ENCODE measurements at places on chromosomes 5 and 9.

DNA sequence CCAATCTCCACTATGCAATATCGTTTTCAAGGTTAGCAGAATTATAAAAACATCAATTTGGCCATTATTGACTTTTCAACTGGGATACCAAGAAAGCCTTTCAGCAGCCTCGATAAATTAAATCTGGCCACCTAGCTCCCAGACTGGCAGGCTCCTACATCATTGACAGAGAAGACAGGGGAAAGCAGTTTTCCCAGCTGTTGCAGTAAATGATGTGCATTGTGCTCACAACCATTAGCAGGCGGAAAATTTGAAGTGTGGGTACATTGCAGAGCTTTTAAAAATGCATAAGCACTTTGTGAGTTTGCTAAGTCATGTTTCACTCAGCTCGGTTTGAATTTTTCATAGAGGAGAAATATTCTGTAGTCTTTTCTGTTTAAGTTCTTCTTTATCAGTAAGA is 297.9 kb downstream of the KCTD16 start:
- no peak for DNase-seq

DNA sequence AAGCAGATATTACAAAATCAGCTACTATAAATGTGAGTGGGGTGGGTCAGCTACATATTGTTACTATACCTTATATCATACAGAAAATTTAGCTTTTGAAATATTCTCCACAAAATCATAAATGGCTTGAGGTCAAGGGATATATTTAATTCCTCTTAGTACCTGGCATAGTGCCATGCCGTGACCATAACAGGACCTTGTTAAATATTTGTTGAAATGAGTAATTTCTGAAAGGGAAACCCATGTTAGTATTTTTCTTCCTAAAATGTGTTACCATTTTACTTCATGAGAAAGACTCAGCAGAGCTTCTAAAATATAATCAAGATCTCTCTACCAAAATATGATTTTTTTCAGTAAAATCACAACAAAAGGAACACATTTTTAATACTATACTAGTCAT is 14.8 kb downstream of the ATP10B start:
- no peak for DNase-seq

DNA sequence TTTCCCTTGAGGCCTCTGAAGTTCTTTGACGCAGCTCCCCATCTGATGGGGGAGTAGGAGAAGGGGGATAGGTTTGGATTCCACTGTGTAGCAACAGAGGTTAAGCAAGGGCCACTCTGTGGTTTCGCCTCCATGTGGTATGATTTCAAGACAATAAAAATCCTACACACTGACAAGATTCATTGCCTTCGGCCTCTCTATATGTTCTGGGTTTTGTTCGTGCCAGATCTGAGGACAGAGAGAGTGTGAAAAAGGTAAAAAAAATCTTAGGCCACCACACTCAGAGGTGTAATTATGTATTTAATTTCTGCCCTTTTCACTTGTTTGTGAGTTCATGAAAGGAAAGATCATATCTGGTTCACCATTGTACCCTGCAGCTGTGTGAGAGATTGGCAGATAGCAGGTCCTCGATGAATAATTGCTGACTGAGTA is 715.2 kb upstream of the ZNF608 start:
- no peak for DNase-seq

DNA sequence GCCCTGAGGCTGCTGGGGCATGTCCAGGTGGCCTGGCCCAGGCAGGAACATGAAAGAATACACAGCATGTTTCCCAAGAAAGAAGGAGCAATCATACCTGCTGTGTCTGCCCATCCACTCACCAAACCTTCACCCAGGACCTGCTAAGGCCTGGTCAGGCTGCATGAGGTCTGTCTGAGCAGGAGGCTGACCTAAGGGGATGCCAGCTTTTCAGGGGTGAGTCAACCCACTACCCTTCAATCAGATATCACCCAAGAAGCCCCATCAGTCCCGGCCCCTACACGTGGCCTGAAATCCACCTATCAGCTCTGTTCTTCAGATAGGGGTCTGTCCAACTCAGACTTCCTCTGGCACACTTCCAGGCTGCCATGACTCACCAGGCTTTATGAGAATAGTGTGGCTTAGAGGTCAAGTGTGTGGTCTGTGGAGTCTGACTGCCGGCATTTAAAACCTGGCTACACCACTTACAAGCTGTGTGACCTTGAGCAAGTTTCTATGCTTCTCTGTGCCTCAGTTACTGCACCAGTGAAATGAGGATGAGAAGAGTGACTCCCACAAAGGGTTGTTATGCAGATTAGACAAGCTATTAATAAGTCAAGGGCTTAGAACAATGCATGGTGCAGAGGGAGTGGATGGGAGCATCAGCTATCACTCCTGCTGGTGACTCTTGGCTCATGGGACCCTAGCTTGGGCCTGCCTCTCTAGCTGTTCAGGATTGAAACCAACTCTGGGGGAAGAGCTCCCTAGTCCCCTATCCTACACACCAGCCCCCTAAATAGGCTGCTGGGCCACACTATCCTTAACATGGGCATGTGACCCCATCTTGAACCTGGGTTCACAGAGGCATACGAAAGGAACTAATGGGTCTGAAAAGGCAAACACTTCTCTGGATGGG is 130.3 kb downstream of the PAX5 start:
- DNase-seq: no peak

DNA sequence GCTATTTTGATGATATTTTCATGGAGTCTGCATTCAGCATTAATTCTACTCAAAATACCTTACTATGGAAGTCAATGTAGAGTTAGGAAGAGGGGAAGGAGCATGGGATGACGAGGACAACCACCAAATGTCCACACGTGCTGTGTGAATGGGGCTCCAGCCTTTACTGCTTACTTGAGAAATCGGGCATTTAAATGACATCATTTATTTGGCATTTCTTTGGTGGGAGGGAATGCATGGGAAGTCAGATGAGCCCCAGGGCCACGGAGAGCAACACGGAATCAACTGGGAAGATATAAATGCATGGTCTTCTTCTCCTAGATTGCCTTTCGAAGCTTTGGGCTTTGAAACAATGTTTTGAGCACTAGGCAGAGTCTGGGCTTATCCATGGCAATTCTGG is 458.5 kb upstream of the KLF4 start:
- DNase-seq: no peak

DNA sequence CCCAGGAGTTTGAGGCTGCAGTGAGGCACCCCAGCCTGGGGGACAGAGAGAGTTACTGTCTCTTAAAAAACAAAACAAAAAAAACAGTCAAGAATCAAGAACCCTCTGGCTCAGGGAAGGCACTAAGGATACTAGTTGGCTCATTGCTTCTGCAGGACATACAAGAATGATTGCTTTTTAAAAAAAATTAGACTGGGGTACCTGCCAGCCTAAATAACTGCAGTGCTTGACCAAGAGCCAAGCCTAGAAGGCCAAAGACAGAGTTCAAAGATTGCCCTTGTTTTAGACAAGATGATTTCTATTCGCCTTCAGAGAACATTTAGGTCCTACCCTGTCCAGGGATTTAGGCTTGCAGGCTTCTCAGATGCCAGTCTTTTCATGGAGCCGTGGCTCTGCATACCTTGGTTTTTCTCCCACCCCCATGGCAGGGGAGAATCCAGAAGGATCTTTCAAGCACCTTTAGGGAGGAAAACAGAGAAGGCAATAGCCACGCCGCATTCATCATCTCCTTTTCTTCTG is 93.7 kb upstream of the IL6ST start:
- no peak for DNase-seq

DNA sequence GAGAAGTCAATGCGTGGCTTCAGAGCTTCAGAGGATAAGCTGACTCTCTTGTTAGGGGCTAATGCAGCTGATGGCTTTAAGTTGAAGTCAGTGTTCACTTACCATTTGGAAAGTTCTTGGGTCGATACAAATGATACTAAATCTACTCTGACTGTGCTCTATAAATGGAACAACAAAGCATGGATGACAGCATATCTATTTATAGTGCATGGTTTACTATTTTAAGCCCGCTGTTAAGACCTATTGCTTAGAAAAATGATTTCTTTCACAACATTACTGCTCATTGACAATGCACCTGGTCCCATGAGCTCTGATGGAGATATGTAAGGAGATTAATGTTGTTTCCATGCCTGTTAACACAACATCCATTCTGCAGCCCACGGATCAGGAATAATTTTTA is 435.7 kb downstream of the MAT2B start:
- DNase-seq: no peak

- DNase-seq: no peak
Measured at GRCh38 chr5:38535845-38536244, 20.6 kb downstream of the LIFR start.

DNA sequence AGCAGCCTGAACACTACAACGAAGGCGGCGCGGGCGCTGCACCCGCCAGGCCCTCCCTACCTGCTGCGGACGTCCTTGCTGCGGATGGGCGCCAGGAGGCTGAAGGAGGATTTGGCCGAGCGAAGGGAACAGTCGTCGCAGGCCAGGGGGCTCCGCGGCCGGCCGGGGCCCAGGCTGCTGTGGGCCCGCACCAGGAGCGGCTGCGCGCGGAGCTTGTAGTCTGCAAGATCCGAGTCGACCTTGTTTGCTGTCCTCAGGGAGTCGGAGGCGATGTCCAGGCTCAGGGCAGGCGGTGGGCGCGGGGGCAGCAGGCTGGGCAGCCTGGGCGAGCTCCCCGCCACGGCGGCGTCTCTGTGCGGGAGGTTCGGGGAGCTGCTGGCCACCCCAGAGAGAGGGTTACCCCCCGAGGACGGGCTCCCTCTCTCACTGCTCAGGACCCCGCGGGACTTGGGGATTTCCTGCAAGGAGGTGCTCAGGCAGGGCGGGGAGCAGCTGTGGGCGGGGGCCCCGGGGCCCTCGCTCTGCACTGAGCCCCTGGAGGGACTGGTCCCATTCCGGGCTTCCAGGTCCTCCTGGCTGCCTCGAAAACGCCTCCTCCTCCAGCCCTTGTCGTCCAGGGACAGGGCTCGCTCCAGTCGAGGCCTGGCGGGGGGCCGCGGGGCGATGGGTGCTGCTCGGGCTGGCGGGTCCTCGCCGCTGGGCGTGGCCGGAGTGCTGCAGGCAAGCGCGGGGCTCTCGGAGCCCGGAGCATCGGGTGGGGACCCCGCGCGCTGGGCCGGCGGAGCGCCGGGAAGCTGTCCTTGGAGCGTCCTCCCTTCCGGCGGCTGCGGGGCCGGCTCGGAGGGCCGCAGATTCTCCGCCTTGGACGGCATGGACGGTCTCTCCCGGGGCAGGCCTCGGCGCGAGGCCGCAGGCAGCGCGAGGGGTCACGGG is 831 bp downstream of the INPP5E start:
- no peak for DNase-seq

DNA sequence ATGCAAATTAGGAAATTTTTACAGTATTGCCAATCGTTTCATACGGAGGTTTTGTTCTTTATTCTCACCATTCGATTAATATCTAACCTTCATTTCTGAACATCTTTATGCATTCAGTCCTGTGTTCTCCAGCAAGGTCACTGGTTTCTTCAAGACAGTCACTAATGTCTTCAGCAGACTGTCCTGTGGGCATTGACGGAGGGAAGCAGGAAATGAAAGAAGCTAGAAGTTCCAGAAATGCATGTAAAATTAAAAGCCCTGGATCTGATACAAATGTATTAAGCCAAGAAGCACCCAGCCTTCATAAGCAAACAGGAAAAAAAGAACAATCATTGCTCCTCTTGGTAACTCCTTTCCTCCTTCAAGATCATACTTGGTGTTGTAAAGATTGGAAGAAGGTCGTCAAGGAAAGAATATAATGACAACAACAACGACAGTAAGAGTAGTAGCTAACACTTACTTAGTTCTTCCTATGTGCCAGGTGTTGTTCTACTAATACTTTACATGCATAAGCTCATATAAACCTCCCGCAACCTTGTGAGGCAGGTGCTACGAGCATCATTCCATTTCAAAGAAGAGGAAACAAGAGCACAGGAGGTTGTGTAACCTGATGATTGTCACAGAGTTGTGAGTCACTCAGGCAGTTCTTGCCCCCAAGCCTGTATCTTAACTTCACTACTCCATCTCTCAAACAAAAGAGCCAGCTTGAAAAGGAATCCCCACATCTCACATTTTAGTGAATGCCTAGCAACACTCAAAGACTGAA is 59.9 kb upstream of the CER1 start:
- DNase-seq: no peak

DNA sequence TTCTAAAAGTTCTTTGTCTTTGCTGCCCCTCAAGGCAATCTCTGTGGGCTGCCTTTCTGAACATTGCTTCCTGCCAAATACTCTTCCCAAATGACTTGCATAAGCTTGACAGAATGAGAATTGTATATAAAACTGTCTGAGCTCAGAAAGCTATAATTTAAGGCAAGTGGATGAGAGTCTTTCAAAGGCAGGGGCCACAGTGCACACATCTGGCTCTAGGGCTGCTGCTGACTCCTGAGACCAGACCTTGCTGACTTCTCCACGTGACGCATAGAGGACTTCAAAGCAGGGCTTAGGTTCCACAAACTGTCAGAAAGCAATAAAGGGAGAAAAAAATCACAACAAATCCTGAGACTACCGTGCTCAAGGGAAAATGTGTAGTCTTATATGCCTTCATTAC is 79.4 kb upstream of the DIRAS2 start:
- no peak for DNase-seq

- no peak for DNase-seq
Measured at GRCh38 chr9:103661663-103662062, 432.4 kb upstream of the SMC2 start.

DNA sequence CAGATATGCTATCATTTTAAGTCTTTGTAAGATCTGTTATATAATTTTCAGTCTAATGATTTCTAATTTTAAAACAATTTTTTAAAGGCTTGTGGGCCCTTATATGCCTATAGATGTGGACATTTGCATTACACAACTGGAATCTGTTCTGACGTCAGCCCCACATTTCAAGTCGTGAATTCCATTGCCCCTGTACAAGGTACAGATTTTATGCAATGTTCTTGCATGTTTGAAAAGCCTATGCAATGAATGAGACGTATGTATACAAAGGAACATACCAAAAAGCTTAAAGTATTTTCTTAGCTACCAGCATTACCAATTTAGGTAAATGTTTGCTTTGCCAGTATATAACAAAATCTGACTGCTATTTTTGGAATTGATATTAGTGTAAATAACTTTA is 77.2 kb downstream of the ITGA1 start:
- no peak for DNase-seq

- no peak for DNase-seq
Measured at GRCh38 chr5:52148679-52149078, 639.0 kb upstream of the ITGA1 start.

- DNase-seq: no peak
Measured at GRCh38 chr5:132237141-132237540, 9.5 kb upstream of the P4HA2 start.

DNA sequence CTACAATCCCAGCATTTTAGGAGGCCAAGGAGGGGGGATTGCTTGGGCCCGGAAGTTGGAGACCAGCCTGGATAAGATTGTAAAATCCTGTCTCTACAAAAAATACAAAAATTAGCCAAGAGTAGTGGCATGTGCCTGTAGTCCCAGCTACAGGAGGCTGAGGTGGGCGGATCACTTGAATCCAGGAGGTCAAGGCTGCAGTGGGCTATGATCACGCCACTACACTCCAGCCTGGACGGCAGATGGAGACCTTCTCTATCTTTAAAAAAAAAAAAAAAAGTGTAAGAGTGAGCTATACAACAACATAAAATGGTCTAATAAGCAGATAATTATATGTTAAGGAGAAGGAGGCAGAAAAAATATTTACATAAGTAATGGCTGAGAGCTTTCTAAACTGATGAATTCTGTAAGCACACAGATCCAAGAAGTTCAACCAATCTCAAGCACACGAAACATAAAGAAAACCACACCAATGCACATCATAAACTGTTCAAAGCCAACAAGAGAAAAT is 23.0 kb downstream of the CDC14B start:
- DNase-seq: no peak

- DNase-seq: no peak
Measured at GRCh38 chr5:136062366-136063274, 33.8 kb downstream of the TGFBI start.
